ENCODE measurements at places on chromosomes 5 and 9. TPM values are rescaled to one million over a fixed set of nuclear protein-coding genes. Genes with fewer than 3 reads are reported as not detected.
A peak's percentile ranks its signal among the peaks of the same experiment; 100 is the strongest.

The ZNF618 gene
- 3.2 TPM for total RNA-seq

The CNTNAP3 gene
- 5.4 TPM for total RNA-seq

The TPM2 gene
- 147 TPM for total RNA-seq

The CAMK2A gene
- total RNA-seq: 1.1 TPM

The OR1Q1 gene
- total RNA-seq: not detected

The SIT1 gene
- total RNA-seq: 1.8 TPM

The TOR4A gene
- total RNA-seq: 45.6 TPM

The ITGA1 gene
- total RNA-seq: 75.1 TPM

The WASHC1 gene
- 25.5 TPM for total RNA-seq

The WDR31 gene
- 2.9 TPM for total RNA-seq

The SPINK13 gene
- total RNA-seq: not detected

The IFNB1 gene
- total RNA-seq: not detected

The KCNN2 gene
- 0.55 TPM for total RNA-seq

The SHOC1 gene
- total RNA-seq: 0.15 TPM

The IRX2 gene
- total RNA-seq: 99.7 TPM

The TAF11L10 gene
- not detected for total RNA-seq

- no peak for DNase-seq
Observed at GRCh38 chr5:34055667-34056066, 12.7 kb upstream of the C1QTNF3 start.

DNA sequence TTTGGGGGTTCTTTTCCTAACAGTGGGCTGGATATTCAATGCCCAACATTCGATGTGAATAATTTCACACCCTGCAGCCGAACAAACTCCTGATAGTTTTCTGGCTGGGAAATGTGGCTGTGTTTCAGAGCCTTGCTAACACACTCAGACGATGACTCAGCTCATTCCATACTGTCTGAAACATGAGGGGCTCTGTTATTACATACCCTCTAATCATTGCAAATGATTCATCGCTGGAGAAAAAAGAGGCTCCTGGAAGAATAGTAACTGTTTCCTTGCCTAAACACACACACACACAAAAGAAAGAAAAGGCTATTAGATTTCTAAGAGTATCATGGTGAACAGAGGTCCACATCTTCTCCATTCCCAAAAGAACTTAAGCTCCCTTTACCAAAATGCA lies 75.8 kb downstream of the OXCT1 start:
- no peak for DNase-seq

GRCh38 chr9:34958411-34958982 lies 412 bp downstream of the PHF24 start:
- DNase-seq: no peak

- no peak for DNase-seq
Observed at GRCh38 chr5:15664961-15665360, 165.0 kb downstream of the FBXL7 start.

DNA sequence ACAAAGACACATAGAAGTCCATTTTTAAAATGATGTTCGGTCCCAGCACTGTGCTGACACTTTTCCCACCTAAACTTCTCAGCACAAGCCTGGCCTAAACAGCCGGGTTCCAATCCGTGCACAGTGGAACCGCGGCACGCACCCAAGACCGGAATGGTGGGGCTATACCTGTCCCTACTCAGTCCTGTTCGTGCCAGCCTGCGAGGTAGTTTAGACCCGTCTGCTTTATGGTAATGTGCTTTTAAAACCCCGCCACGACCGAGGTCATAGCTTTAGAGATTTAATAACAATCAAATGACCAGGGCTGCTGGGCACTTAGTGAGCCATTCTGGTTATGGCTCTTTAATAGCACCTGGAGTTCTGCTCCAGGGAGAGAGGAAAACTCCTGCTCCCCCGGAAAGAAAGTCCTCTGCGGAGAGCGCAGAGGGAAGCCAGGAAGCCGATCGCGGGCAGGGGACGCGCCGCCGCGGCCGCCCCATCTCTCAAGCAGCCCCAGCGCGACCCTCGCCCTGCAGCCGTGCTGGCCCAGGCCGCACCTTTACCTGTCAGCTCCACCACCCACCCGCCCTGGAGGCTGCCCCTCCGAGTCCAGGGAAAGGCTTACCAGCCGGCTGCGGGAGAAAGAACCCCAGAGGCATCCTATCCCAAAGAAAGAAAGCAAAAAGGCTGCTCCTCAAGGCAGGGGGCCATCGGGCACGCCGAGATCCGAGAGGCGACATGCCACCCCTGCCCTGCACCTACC lies 511 bp downstream of the ARL15 start:
- DNase-seq: peak; percentile 42

DNA sequence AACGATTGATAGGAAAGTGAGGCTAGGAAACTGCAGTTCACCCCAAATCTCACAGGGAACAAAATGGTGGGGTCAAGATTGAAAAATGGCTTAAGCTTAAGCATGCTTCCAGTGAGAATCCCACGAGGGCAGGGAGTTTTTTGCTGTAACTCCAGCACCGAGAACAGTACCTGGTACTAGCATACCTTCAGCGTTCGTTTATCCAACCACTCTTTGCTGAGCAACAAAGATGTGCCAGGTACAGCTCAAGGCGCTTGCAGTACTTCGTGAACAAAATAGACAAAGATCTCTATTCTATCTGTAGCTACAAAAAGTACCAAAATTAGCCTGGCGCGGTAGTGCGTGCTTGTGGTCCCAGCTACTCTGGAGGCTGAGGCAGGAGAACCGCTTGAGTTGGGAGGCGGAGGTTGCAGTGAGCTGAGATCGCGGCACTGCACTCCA lies 778 bp upstream of the PPP6C start:
- DNase-seq: no peak

DNA sequence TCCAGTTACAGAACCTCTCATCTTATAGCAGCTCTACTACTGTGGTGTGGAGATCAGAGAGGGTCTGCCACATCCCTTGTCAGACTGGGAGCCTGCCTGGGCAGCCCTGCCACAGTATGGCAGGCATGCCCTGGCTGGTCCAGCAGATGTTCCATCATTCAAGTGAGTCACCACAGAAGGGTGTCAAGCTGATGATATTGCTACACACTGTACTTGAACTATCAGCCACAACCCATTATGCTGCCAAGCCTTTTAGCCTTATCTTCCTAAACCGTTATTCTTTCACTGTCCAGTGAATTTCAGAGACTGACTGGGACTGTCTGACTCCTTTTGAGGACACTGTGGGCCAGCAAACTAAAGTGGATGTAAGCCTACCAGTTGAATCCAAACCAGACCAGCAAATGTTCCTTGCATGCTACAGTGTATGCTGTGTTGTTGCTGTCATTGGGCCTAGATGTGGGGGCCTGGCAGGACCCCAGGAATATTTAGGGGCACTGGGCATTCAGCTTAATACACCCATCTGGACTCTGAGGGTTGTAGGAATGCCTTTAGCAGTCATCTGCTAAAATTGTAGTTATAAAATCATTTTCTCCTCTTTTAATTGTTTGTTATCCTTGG lies 202.6 kb downstream of the NR3C1 start:
- no peak for DNase-seq

DNA sequence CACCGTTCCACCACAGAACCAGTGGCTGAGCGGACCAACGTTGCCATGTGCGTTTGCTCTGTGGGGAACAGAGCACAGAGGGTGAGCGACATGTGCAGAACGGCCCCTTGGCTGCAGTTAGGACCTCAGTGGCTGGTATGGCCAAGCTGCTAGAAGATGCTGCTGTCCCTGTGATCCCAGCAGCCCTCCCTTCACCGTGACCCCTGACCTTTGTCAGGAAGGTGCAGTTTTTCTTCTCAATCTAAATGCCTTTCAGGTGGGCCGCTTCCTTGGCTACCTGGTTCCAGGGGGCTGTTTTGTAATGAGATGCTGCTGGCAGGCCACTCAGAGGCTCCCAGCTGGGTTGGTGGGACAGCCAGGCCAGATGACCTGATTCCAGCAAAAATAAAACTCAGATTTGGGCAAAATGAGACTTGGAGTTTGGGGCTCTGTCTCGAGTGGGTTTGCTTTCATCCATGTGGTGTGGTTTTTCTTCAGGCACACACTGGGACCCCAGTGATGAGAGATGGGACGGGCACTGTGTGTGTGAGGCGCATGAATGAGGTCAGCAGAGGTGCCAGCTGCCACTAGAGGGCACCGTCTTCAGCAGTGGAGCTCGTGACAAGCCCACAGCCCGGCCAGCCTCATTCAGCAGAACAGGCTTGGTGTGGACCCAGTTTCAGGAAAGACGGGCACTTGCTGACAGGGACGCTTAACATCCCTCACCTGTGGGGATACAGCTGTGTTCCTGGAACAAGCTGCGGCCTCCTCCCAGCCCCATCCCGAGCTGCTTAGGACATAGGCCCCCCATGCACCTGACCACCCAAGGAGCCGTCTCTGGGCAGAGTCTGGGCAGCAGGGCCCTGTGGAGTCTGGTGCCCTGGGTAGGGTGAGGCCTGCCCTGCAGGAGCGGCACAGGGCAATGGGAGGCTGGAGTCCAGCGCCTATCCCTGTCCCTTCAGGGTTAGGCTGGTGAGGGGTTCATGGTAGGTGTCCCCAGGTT lies 4.1 kb downstream of the MRPS2 start:
- DNase-seq: peak; percentile 48

GRCh38 chr5:88719434-88719833 lies 163.6 kb downstream of the MEF2C start:
- DNase-seq: no peak

- no peak for DNase-seq
Observed at GRCh38 chr9:75054368-75055001, 26.4 kb upstream of the CARNMT1 start.

GRCh38 chr5:34503379-34504253 lies 152.5 kb upstream of the RAI14 start:
- DNase-seq: no peak

GRCh38 chr9:129716091-129716490 lies 36.8 kb downstream of the PTGES start:
- no peak for DNase-seq

DNA sequence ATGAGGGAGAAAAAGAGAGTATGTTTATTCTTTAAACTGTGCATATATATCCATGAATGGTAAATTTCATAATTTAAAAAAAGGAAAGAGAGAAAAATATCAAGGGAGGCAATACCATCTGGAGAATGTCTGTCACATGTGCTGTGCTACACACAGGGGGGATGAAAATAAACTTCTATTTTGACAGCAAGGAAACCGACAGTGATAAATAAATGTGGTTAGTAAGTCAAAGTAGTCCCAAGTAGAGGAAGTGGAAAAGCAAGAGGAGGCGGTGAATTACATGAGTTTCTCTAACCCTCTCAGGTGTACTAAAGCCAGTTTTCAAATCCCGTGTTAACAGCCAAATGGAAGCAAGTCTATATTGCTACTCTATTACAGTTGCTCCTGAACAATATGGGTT lies 83.3 kb downstream of the ICE1 start:
- DNase-seq: no peak

DNA sequence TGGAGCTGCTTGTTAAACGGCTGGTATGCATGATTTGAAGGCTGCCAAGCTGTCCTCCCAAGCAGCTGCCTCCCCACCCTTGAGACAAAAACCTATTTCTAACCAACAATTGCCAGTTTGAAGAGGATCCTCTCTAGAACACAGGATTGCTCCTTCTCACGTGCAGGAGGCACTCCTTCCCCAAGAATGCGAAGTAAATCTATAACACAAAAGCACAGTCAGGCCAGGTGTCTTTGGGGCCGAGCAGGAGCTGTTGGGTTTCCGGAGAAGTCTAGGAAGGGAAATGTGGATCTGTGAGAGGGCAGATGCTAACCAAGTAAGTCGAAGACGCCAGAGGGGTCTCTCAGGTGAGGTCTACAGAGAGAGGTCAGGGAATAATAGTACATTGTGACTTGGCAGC lies 35.4 kb upstream of the GNPDA1 start:
- DNase-seq: no peak

DNA sequence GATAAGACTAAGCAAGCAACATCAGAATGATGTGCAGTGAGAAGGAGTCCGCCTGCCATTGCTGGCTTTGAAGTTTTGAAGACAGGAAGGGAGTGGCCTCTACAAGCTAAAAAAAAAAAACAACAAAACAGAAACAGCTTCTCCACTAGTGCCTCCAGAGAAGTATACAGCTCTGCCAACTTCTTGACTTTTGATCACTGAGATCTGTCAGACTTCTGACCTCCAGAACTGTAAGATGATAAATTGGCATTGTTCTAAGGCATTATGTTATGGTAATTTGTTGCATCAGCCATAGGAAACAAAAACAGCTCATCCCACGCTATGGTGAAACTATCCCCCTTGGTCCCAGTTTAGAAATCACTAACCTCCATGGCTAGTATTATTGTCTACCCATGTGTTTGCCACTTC lies 131.0 kb upstream of the VCAN start:
- no peak for DNase-seq

DNA sequence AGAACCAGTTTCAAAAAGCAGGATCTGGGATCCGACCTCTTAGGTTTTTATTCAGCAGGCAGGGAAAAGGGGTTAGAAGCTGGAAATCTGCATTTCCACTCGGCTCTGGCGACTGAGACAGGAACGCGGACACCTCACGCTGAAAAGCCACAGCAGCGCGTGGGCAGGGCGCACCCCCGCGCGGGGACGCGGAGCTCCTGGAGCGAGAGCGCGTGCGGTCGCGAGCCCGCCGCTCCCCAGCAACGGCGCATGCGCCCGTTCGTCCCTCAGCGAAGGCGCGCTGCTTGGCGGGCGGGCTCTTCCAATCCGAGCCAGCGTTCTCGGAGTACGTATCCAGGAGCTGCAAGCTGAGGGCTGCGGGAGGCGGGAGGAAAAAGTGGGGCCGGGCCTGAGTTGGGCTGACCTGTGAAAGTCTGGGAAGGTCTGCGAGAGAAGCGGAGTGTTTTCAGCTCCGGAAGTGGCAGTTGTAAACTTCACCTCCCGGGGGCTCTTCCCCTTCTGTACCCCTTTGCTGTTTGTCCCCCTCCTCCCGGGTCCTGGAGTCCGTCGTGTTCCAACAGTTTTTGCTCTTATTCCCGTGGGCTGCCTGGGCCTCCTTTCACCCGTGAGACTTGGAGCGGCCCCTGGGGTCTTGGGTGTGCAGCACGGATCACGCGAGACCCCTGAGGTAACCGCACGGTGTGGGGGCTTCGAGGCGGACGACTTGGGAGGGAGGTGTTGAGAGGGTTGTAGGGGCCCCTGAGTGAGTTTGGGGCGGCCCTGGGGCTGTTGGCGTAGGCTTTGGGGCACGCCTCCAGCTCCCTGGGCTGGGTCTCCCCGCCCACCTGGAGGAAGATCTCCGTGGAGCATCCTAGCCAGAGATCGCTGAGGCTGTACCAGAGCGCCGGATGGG lies at the start of gene CCDC171:
Gene CCDC171, plus strand, starts transcription at position 408 of the 892 bp plus-strand sequence. CDS start 11,046 bp downstream, outside the sequence.
- peak; percentile 95 for DNase-seq

DNA sequence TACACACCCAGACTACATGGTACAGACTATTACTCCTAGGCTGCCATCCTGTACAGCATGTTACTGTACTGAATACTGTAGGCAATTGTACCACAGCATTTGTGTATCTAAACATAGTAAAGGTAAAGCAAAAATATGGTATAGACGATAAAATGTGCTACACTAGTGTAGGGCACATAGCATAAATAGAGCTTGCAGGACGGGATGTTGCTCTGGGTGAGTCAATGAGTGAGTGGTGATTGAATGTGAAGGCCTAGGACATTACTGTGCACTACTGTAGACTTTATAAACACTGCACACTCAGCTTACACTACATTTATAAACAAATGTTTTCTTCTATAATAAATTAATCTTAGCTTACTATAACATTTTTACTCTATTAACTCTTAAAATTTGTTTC lies 25.6 kb downstream of the ANKRD55 start:
- no peak for DNase-seq
